ENCODE measurements at places on chromosomes 5 and 9.

DNA sequence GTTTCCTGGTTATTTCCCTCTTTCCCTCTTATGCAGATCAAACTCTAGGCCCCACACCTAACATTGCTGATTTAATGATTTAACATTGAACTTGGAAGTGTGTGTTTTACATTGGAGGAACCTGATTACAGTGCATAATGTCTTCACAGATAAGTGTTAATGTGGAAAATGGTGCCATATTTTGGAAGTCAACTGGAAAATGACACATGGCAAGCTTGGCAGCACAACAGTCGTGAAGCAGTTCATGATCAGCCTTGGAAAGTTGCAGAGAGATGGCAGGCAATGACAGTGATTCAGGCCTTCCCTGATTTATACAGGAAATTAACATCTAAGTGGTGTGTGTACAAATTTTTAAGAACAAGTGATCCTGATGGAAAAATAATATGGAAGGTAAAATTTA lies 80.0 kb upstream of the CTNND2 start:
- no peak for DNase-seq

GRCh38 chr5:97601651-97602050 lies 418.6 kb upstream of the RIOK2 start:
- DNase-seq = no peak

GRCh38 chr5:96243203-96243602 lies 189.8 kb downstream of the PCSK1 start:
- no peak for DNase-seq

- DNase-seq = peak; percentile 28
Measured at GRCh38 chr5:36079200-36079781, 12.6 kb upstream of the UGT3A2 start.

GRCh38 chr9:103188781-103189350 lies 193.7 kb downstream of the CYLC2 start:
- DNase-seq = no peak

Measured in colonic mucosa (tissue), 4 donors.